ENCODE measurements at places on chromosomes 7 and 10. TPM values are rescaled to one million over a fixed set of nuclear protein-coding genes. Genes with fewer than 3 reads are reported as not detected.

The NPY gene
- 0.82 TPM for total RNA-seq

GRCh38 chr7:106823631-106824030 is 41.5 kb upstream of the PIK3CG start:
- H3K27ac ChIP-seq, result no peak overlapping the region
- no peak overlapping the region for H3K4me3 ChIP-seq
- DNase-seq, result no peak
- H3K4me1 ChIP-seq, result no peaks in the 10 kb centered on the region
- H3K36me3 ChIP-seq, result no peaks in the 10 kb centered on the region

GRCh38 chr7:7228472-7228871 is 46.1 kb downstream of the C1GALT1 start:
- DNase-seq, result no peak
- H3K27me3 ChIP-seq, result no peaks in the 10 kb centered on the region
- no peaks in the 10 kb centered on the region for H3K36me3 ChIP-seq
- H3K27ac ChIP-seq, result no peak overlapping the region
- H3K4me3 ChIP-seq, result no peak overlapping the region
- H3K4me1 ChIP-seq, result no peaks in the 10 kb centered on the region

- DNase-seq, result no peak
- no peaks in the 10 kb centered on the region for H3K27me3 ChIP-seq
- H3K4me1 ChIP-seq, result no peaks in the 10 kb centered on the region
- H3K27ac ChIP-seq, result peak overlapping the region; percentile 3
Observed at GRCh38 chr10:102752934-102753664, 9.4 kb downstream of the WBP1L start.

GRCh38 chr10:97079448-97079847 is 106.3 kb downstream of the SLIT1 start:
- no peak for DNase-seq
- no peak overlapping the region for H3K27ac ChIP-seq
- H3K36me3 ChIP-seq, result no peaks in the 10 kb centered on the region
- H3K27me3 ChIP-seq, result no peaks in the 10 kb centered on the region

DNA sequence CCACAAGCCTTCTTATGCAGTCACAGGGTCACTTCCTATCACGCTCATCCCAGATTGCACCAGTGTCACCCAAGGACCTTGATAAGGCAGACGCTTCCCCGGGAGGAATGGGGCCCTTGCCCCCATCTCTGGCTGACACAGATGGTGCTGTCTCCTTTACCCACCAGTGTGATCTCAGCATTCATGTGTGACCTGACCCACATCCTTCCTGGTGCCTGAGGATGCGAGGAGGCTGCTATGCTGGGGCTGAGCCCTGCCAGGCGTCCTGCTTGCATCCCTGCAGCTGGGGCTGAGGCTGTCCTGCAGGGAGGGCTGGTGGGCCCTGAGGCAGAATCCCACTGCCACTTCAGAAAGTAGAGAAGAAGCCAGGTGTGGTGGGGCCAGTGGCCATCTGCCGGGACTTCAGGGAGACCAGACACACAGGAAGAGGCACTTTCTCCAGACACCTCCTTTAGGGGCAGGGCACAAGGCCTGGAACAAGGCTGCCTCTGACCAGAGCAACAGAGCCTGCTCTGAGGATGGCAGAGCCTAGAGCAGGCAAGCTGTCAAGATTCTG is 35.3 kb downstream of the RASGEF1A start:
- H3K4me1 ChIP-seq, result no peaks in the 10 kb centered on the region
- peak; percentile 10 for DNase-seq
- no peak overlapping the region for H3K4me3 ChIP-seq
- H3K36me3 ChIP-seq, result no peaks in the 10 kb centered on the region
- H3K27me3 ChIP-seq, result no peaks in the 10 kb centered on the region

The CYP3A4 gene
- total RNA-seq, result 0.25 TPM

- H3K4me1 ChIP-seq, result no peaks in the 10 kb centered on the region
- H3K36me3 ChIP-seq, result no peaks in the 10 kb centered on the region
- H3K27ac ChIP-seq, result no peak overlapping the region
- H3K4me3 ChIP-seq, result no peak overlapping the region
Observed at GRCh38 chr7:132102942-132103341, 473.3 kb downstream of the PLXNA4 start.

- H3K4me1 ChIP-seq, result no peaks in the 10 kb centered on the region
- no peak overlapping the region for H3K4me3 ChIP-seq
- H3K27ac ChIP-seq, result no peak overlapping the region
Observed at GRCh38 chr10:25683344-25683743, 250.7 kb upstream of the MYO3A start.

The PILRA gene
- 2.0 TPM for total RNA-seq

DNA sequence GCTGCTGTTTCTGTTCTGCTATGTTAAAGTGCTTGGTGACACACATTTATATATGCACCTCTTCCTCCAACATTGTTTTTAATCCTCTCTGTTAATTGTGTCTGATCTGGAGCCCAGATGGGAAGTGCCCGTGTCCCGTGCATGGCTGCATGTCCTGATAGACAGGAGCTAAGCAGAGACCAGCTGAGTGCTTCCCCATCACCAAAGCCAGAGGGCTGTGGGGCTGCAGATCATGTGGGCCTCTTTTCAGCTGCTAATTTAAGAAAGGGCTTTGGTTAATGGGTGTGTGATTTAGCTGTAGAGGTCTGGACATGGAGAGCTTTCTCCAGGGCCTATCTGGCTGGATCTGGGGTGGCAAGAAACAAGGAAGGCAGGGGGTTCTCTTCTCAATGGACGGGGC is 96.5 kb upstream of the NPS start:
- no peak overlapping the region for H3K27ac ChIP-seq
- no peaks in the 10 kb centered on the region for H3K27me3 ChIP-seq
- H3K4me1 ChIP-seq, result no peaks in the 10 kb centered on the region
- H3K36me3 ChIP-seq, result peaks cover 8% of the 10 kb centered on the region
- no peak for DNase-seq

The FHIP2A gene
- total RNA-seq, result 19.6 TPM

The PKD1L1 gene
- 0.12 TPM for total RNA-seq

- H3K4me1 ChIP-seq, result peaks cover 39% of the 10 kb centered on the region
- DNase-seq, result no peak
- H3K27me3 ChIP-seq, result no peaks in the 10 kb centered on the region
- no peak overlapping the region for H3K4me3 ChIP-seq
- no peaks in the 10 kb centered on the region for H3K36me3 ChIP-seq
Observed at GRCh38 chr7:25311346-25311745, 83.1 kb upstream of the NPVF start.

- no peak overlapping the region for H3K4me3 ChIP-seq
- H3K36me3 ChIP-seq, result no peaks in the 10 kb centered on the region
- no peaks in the 10 kb centered on the region for H3K4me1 ChIP-seq
- no peaks in the 10 kb centered on the region for H3K27me3 ChIP-seq
- DNase-seq, result no peak
- H3K27ac ChIP-seq, result no peak overlapping the region
Observed at GRCh38 chr7:137606061-137606674, 240.6 kb downstream of the DGKI start.

The NUPR2 gene
- total RNA-seq, result 0.63 TPM

GRCh38 chr10:132910901-132911785 is 31.2 kb downstream of the CFAP46 start:
- no peaks in the 10 kb centered on the region for H3K27me3 ChIP-seq
- DNase-seq, result peak; percentile 41
- H3K4me1 ChIP-seq, result no peaks in the 10 kb centered on the region
- no peak overlapping the region for H3K27ac ChIP-seq

Measured in pancreas (tissue), 10 donors.